ENCODE measurements at places on chromosomes 7 and 10. TPM values are rescaled to one million over a fixed set of nuclear protein-coding genes. Genes with fewer than 3 reads are reported as not detected.
A peak's percentile ranks its signal among the peaks of the same experiment; 100 is the strongest.

ACHE gene
- 1.6 TPM for polyA plus RNA-seq

DNA sequence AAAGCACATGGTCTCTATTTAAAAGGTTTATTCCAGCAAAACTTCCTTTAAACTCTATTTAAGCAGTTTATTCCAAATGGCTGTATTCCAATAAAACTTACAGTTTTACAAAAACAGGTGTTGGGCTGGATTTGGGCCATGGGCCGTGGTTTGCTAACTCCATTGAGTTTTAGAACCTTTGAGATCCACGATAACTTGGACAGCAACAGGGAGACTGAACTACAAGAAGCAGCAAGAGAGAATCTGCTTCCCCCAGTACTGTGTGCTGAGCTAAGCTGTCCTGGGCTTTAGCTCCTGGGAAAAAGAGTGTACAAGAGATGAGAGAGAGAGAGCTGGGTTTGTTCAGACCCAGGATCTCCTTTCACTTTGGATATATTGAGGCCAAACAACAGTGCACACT lies 204.0 kb upstream of the CELF2 start:
- DNase-seq: no peak

AS3MT gene
- 16.4 TPM for polyA plus RNA-seq

SPDYE8 gene
- polyA plus RNA-seq: 0.88 TPM

LLCFC1 gene
- polyA plus RNA-seq: 0.57 TPM

GRCh38 chr10:51876503-51876902 lies 177.1 kb upstream of the CSTF2T start:
- no peak for DNase-seq

CYP3A5 gene
- 17.9 TPM for polyA plus RNA-seq

GRCh38 chr7:129650056-129650758 lies 38.7 kb downstream of the NRF1 start:
- no peak for DNase-seq

- no peak for DNase-seq
These were observed 49.7 kb downstream of the ZMYND11 start for GRCh38 chr10:184911-185310.

- no peak for DNase-seq
These were observed 58.8 kb upstream of the ADRA2A start for GRCh38 chr10:111018021-111018420.

- DNase-seq: no peak
These were observed 141.5 kb upstream of the EEPD1 start for GRCh38 chr7:36011588-36011965.

GRCh38 chr7:30911561-30911969 lies at the start of gene AQP1:
Gene AQP1, plus strand, starts transcription at chr7:30911853. Its CDS starts 57 bp downstream, at chr7:30911910.
- DNase-seq: peak; percentile 93

- no peak for DNase-seq
These were observed 32.8 kb downstream of the ADCY1 start for GRCh38 chr7:45606931-45607330.

FKBP6 gene
- 0.34 TPM for polyA plus RNA-seq

DNA sequence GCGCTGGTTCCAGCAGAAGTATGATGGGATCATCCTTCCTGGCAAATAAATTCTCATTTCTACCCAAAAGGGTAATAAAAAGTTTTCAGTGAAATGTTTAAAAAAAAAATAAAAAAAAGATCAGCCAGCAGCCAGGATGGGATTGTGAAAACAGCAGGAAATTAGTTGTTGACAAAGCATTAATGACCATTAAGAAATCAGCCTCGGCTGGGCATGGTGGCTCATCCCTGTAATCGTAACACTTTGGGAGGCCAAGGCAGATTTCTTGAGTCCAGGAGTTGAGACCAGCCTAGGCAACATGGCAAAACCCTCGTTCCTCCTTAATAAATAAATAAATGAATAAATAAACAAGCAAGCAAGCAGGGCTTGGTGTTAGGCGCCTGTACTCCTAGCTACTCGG lies 82.6 kb downstream of the PTEN start:
- DNase-seq: no peak

DNA sequence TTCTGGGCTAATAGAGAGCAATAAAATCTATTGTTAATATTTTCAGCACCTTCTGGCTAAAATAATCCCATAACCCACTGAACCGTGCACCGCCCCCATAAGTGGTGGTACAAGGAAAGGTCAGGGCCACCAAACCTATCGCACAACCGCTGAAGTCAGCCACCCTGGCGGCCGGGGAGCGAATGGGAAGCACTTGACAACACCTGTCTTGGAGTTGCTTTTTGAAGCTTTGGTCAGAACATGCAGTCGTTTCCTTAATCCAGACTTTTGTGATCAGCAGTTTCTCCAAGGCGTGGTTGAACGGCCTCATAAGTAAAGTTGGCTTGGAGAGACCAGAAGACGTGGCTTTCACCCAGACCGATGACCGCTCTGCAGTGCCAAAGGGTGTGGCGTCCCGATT lies 97.4 kb downstream of the DNAJB6 start:
- no peak for DNase-seq

GRCh38 chr10:116909307-116909706 lies 60.0 kb downstream of the ENO4 start:
- no peak for DNase-seq

DNA sequence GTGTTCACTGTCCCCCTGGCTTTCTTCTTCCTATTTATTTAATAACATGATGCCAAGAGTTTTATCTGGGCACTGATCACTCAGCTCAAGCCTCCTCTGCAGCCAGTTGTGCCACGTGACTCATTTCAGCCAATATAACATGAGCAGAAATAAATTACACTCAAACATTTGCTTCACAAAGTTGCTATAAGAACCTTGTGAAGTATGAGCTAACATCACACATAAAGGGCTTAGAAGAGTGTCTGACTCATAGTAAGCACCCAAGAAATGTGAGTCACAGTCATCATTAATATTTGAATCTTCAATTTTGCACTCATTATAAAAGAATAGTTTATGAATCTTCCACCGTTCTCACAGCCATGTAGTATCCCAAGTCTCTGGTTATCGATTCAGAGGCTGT lies 414.6 kb upstream of the NPVF start:
- DNase-seq: no peak

GRCh38 chr7:41170466-41170865 lies 532.4 kb downstream of the INHBA start:
- DNase-seq: no peak

- DNase-seq: no peak
These were observed 5.3 kb downstream of the EN2 start for GRCh38 chr7:155463114-155463811.

PCLO gene
- 5.3 TPM for polyA plus RNA-seq

DNA sequence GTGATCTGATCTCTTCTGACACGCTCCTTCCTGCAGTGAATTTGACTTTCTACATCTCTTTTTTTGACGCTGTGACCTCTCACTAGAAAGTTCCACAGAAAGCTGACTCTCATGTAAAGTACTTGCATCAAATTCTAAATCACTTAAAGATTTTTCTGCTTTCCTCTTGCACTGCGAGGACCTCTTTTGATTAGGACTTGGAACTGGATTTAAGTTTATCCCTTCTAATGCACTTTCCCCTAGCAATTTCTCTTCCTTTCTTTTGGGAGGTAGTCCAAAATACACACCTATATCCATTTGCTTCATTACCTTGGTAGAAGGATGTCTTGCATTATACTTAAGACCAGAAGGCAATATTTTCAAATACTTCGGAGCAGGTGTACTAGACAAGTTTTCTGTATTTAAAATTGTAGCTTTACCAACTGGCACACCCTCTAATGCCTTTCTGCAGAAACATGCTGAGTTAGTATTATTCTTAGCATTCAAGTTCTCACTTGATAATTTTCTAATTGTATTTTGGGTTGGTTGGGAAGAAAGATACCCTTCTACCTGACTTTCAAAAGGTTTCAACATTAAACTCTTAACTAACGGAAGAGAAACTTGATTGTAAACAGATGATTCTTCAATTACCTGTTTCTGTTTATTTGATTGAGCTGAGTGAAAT lies 4.6 kb downstream of the DCLRE1A start:
- no peak for DNase-seq

PIK3CG gene
- 2.6 TPM for polyA plus RNA-seq

LDB3 gene
- polyA plus RNA-seq: 1.4 TPM

FLNC gene
- polyA plus RNA-seq: 31.1 TPM

Measured in left lung (tissue), 14 donors.